ENCODE measurements at places on chromosomes 11 and 22. TPM values are rescaled to one million over a fixed set of nuclear protein-coding genes. Genes with fewer than 3 reads are reported as not detected.

SCGB1A1 gene
- polyA plus RNA-seq = 27.2 TPM

TYR gene
- 0.02 TPM for polyA plus RNA-seq

DNA sequence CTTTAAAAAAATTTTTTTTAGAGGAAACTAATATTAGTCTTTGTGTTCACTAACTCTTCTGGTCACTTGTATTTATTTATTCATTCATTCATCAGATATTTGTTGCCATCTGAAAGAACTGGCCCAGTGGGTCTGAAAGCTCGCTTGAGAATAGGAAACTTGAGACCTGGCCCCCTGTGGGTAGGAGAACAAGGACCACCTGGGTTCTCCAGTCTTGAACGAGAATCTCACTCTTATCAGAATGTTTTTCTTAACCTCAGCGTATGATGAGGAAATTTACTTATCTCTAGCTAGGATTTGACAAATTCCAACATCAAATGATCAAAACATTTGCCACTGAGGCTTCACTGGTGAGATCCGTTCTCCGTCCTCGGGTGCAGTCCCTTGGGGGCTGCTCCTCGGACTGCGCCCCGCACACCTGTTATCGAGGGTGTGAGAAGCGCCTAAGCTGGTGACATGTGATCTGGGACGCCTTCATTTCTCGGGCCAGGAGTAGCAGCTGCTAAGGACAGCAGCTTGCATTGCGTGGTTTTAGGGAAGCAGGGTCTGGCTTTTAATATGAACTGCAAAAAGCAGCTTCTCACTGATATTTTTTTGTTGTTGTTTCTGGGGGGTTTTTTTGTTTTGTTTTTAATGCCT lies 6.3 kb downstream of the C22orf31 start:
- no peak for DNase-seq
- peaks cover 8% of the 10 kb centered on the region for H3K27me3 ChIP-seq
- H3K4me1 ChIP-seq = no peaks in the 10 kb centered on the region
- H3K27ac ChIP-seq = no peak overlapping the region
- no peaks in the 10 kb centered on the region for H3K36me3 ChIP-seq

DNA sequence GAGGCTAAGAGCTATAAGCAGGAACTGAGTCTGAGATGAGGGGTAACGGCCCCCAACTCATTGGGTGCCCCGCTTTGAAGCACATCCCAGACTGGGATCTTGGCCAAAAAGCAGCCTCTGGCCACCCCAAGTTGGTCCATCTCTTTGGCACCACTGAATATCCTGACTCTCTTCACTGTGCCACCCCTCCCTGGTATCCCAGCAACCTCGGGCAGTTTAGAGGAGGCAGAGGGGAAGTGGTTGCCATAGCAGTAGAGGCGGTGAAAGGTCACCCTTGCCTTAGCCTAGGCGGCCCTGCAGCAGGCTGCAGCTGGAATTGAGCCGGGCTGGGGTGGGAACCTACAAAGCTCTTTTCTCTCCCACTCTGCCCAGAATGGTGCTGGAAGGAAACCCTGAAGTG lies 1.1 kb downstream of the PELI3 start:
- no peak overlapping the region for H3K27ac ChIP-seq
- H3K36me3 ChIP-seq = no peaks in the 10 kb centered on the region
- H3K4me1 ChIP-seq = peaks cover 6% of the 10 kb centered on the region
- peaks cover 10% of the 10 kb centered on the region for H3K27me3 ChIP-seq

DNA sequence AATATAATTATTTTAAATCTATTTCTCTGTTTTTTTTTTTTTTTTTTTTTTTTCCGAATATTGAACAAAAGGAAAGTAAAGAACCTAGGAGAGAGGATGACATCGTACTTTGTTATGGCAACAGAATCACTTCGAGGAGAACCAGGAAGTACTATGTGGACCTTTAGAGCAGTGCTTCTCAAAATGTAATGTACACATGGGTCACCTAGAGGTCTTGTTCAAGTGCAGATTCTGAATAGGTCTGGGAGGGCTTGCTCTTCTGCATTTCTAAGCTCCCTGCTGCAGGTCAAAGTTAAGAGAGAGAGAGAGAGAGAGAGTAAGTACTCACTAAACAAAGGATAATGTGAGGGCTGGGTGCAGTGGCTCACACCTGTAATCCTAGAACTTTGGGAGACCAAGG lies 419.5 kb upstream of the TENM4 start:
- no peaks in the 10 kb centered on the region for H3K4me1 ChIP-seq
- no peaks in the 10 kb centered on the region for H3K36me3 ChIP-seq
- no peak overlapping the region for H3K27ac ChIP-seq
- no peak overlapping the region for H3K4me3 ChIP-seq
- no peak for DNase-seq

GRCh38 chr11:66958956-66959274 lies 732 bp upstream of the PC start:
- H3K27me3 ChIP-seq = peaks cover 4% of the 10 kb centered on the region
- H3K4me1 ChIP-seq = peaks cover 20% of the 10 kb centered on the region

DNA sequence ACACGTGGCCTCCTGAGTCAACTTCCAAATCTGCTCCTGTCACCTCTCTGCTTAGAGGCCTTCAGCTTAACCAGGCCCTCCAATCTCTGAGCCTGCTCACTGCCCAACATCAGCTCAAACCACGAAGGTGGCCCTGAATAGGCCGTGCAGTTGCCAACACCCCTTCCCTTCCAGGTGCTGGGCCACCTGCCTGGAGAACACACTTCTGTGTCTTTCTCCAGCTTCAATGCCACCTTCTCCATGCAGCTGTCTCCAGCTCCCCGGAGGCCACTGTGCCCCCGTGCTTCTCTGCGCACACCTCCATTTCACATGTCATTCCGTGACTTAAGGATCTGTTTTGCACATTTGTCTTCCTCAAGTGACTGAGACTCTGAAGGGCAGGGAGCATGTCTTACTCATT lies 5.3 kb downstream of the RELA start:
- peaks cover 17% of the 10 kb centered on the region for H3K4me1 ChIP-seq
- H3K36me3 ChIP-seq = peaks cover 80% of the 10 kb centered on the region
- no peak overlapping the region for H3K27ac ChIP-seq
- no peak overlapping the region for H3K4me3 ChIP-seq

DNA sequence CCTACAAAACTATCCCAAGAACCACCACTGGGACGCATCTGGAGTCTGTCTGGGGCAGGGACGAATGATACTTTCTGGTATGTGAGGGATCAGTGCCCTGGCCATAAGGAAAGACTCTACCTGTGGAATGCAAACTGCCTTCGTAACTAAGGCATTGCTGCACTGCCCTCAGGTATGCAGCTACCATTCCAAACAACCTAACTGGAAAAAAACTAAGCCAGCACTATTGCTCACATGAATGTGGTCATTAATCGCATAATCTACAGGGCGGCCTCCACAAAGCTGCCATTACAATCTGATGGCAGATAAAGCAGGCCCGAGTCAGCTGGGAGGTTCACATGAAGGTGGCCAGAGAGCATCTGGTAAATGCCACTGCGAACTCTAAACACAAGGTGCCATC lies 3.9 kb downstream of the PACSIN2 start:
- H3K36me3 ChIP-seq = no peaks in the 10 kb centered on the region
- H3K27ac ChIP-seq = no peak overlapping the region
- H3K4me3 ChIP-seq = no peak overlapping the region

DNA sequence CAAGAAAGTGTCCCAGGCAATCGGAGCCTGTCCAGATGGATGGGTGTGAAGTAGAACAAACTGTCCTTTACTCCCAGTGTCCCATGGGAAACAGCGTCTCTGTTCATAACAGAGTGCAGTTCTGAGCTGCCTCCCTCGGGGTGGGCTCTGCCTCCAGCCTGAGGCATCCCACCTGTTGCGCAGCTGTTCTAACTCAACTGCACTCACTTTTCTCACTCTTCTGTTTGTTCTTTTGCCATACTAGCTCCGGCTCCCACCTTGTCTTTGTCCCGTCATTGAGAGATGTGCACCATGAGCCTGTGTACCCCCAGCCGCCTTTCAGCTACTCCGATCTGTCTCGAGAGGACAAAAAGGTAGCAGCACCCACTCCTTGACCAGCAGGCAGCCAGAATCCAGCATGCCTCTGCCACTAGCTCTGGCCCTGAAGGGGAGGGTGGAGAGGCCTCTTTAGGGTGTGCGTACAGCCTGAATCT lies 20.7 kb upstream of the CDC42EP2 start:
- H3K27ac ChIP-seq = no peak overlapping the region
- no peaks in the 10 kb centered on the region for H3K4me1 ChIP-seq
- H3K36me3 ChIP-seq = peaks cover 92% of the 10 kb centered on the region
- no peak overlapping the region for H3K4me3 ChIP-seq
- no peaks in the 10 kb centered on the region for H3K27me3 ChIP-seq
- no peak for DNase-seq

DNA sequence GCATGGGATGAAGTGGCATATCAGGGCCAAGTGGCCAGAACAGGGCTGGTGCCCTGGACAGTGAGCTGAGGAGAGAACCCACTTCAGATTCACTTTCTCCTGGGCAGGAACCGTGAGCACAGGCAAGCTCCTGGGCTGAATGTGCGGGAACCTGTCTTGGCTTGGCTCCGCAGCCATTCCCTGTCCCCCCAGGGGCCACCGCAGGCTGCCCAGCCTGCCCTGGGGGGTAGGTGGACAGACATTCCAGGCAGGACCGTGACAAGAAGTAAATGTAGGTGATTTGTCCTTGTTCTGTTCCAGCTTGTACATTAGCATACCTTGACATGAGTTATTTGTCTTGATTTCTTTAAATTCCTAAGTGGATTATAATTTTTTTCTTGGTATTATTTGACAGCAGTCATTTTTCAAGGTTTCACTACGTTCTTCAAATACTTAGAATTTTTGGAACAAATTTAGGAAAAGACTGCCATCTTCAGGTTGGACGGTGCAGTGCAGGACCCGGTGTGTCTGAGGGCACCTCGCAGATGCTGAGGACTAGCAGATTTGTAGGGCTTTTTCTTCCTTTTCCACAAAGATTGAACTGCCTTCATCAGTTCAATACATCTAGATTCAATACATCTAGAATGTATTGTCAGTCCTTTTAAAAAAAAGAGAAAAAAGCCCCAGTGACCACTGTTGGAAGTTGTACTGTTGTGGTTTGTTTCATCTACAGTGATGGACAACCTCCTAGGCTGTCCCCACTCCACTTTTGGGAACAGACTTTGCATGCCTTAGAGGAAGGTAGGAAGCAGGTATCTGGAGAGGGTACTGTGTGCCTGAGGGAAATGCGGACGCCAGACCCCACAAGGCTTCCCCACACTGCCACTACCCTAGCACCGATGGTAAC lies 115.1 kb upstream of the RASSF10 start:
- peaks cover 2% of the 10 kb centered on the region for H3K4me1 ChIP-seq
- H3K36me3 ChIP-seq = no peaks in the 10 kb centered on the region
- peaks cover 6% of the 10 kb centered on the region for H3K27me3 ChIP-seq
- H3K27ac ChIP-seq = no peak overlapping the region

DNA sequence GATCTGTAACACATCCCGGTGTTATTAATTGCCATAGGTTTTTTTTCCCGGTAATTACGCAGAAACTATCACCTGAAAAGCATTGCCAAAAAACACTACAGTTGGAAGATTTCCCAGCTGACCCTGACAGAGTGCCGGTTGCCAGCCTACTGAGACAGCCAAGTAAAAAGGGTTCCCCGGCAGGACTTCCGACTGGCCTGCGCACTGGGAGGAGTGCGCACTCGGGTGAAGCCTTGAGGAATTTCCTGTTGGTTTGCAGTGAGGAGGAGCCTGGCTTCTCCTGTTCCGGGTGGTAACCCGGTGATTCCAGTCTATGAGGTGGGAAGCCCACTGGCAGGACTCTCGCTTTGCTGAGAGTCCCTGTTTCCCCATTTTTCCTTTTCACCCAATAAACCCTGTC lies 52.1 kb downstream of the CNTF start:
- no peak for DNase-seq
- no peaks in the 10 kb centered on the region for H3K27me3 ChIP-seq
- no peaks in the 10 kb centered on the region for H3K4me1 ChIP-seq
- H3K36me3 ChIP-seq = no peaks in the 10 kb centered on the region

GRCh38 chr11:116697011-116697410 lies 75.8 kb downstream of the BUD13 start:
- H3K27me3 ChIP-seq = peaks cover 2% of the 10 kb centered on the region
- H3K36me3 ChIP-seq = no peaks in the 10 kb centered on the region
- DNase-seq = no peak
- no peak overlapping the region for H3K4me3 ChIP-seq
- no peak overlapping the region for H3K27ac ChIP-seq

- DNase-seq = no peak
- no peak overlapping the region for H3K27ac ChIP-seq
- no peaks in the 10 kb centered on the region for H3K27me3 ChIP-seq
- H3K36me3 ChIP-seq = no peaks in the 10 kb centered on the region
- H3K4me1 ChIP-seq = no peaks in the 10 kb centered on the region
- no peak overlapping the region for H3K4me3 ChIP-seq
Measured at GRCh38 chr11:84865791-84866535, 761.2 kb downstream of the DLG2 start.

DNA sequence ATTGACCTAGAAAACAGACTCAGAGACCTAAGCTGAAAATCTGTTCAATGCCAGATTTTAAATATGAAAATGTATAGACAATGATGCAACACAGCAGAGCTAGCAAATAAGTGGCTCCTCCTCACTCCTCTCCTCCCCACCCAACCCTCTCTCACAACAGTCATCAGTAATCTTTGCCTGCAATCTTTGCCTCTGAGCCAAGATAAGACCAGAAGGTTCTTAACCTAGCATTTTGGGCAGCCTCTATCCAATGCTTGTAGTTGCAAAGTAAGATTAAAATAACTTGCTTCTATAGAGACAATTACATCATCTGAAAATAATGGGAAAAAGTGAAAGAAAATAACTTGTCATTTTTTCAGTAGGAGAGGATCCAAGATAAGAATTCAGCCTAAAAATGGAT lies 117.3 kb downstream of the PARVA start:
- H3K27me3 ChIP-seq = no peaks in the 10 kb centered on the region
- H3K36me3 ChIP-seq = no peaks in the 10 kb centered on the region
- H3K27ac ChIP-seq = no peak overlapping the region
- no peaks in the 10 kb centered on the region for H3K4me1 ChIP-seq
- no peak for DNase-seq

DNA sequence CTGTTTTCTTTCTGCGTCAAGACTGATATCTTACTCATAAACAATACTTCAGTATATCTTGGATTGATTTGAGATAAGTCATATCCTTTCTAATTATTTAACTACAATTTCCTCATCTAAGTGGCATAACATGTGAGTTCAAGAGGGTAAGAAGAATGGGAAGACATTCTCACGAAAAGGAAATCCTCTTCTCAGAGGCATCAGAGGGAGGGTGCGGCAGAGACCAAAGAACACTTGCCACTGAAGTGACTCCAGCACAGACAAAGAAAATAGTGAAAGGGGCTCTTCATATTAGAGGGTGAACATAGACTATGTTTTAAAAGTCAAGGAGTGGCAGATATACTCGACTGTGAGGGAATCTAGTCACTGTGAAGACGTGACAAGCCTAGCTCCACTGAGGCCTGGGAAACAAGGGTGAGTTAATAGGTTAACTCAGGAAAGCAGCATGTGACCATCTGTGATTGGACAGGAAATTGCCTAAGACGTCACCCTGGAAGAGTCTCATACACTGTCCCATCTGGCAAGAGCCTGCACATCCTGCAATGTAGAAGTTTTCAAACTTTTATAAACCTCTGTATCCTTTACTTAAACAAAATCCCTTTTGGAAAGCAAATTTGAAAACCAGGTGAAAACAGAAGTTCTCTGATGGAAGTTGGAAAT lies 1.9 kb upstream of the MMP1 start:
- H3K36me3 ChIP-seq = no peaks in the 10 kb centered on the region
- DNase-seq = no peak
- H3K4me3 ChIP-seq = no peak overlapping the region
- no peaks in the 10 kb centered on the region for H3K27me3 ChIP-seq

Data from thymus (tissue), 14 donors.